ENCODE measurements at places on chromosomes 6 and 20.

GRCh38 chr6:39765508-39766065 is 26.6 kb upstream of the DAAM2 start:
- DNase-seq: no peak

DNA sequence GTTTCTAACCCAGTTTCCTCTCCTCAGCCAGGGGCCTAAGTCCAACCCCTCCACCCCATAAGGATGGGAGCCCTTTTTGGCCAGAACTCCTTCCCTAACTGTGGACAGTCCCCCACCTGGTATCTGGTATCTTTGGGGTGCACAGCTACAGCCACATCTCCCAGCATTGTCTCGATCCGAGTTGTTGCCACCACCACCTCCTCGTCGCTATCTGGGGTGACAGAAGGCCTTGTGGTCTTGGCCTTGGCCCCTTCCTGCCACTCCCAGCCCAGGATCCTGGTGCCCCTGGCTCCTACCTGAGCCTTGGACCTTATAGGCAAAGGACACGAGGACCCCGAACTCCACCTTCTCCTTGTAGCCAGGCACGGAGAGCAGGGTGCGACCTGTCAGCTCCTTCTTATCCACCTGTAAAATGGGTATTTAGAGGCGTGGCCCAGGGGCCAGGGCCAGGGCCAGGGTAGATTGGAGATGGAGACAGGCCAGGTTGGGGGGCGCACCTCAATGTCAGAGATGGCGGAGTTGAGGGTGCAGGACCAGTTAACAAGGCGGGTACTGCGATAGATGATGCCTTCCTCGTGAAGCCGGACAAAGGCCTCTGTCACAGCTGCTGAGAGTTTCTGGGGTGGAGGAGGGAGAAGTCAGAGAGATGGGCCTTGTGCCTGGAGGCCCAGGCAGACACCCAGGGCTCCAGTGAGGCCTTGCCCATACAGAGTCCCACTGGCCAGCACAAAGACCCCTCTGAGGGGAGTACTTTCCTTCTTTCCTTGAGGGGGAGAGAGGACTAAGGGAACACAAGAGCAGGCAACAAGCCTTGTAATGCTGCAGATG is 7.2 kb upstream of the VWA7 start:
- no peak for DNase-seq

GRCh38 chr6:106253172-106253571 is 72.4 kb downstream of the ATG5 start:
- DNase-seq: peak; percentile 87

DNA sequence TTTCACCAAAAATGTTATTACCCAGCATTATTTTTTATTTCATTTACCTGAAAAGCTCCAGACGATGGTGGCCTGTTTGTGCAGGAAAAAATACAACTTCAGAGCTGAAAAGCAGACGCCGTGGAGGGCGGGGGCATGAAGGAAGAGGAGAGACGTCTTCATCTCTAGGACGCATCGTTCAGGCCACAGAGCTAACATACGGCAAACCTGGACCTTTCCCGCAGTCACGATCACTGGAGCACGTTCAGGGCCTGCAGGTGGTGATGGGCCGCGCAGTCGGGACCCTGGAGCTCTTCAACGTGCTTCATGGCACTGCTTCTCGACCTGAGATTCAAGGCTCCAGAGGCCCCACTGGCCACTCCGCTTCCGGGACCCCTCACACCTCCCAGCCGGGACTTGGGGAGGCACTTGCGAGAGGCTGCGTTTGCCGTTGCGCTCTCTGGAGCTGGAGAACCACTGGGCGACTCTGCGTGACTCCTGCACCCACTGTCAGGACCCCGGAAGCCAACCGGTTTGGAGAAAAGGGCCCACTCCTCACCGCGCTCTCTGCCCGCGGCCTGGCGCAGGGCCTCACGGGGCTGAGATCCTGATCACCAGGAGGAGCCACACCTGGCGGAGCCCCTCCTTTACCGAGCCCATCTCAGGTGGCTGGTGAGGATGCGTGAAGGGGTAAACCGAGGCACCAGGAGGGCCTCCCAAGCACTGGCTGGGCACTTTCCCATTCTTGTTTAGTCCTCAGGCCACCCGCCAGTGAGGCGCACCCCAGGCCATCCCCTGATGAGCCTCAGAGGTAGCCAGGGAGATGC is 164.4 kb upstream of the AFDN start:
- DNase-seq: no peak

- no peak for DNase-seq
Measured at GRCh38 chr6:169955731-169956437, 204.5 kb downstream of the ERMARD start.

- DNase-seq: no peak
Measured at GRCh38 chr6:43737272-43738081, 32.5 kb upstream of the VEGFA start.

DNA sequence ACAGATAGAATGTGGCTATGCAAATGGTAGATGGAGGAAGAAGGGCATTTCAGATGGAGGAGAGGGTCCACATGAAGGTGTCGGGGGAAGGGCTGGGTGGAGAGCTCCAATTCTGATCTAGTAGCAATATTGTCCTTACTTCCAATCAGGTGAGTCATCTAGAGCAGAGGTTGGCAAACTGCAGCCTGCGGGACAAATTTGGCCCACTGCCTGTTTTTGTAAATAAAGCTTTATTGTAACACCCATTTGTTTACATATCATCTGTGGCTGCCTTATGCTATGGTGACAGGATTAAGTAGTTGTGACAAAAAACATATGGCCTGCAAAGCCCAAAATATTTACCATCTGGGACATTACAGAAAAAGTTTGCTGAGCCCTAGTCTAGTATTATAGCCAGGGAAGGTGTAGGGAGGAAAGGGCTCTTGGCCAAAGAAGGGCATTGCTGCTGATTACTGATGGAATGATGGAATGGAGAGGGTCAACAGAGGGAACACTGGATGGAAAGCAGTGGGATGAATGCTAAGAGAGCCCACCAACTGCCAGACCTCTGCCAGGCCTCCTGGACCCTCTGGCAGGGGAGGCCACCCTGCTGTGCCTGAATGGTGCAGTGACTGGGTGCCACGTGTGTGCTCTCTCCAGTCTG is 79.8 kb downstream of the SLC22A23 start:
- no peak for DNase-seq

- no peak for DNase-seq
Measured at GRCh38 chr6:145784683-145785082, 29.9 kb downstream of the FBXO30 start.

- DNase-seq: no peak
Measured at GRCh38 chr6:11374036-11375010, 141.9 kb upstream of the NEDD9 start.

DNA sequence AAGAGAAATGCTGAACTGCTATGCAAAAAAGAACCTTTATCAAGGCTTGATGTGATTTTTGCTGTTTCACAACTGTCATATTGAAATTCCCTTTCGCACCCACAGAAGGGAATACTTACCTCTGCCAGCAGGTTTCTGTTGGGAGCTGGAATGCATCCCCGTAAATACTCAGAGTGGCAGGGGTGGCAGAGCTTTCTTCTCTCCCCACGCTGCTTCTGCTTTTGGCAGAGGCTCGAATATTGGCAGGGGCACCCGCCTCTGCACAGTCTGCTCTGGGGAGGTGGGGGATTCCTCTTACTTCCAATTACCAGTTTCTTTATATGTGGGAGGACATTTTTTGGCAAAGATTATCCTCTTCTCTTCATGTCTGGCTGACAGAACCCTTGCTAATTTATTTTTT is 28.4 kb downstream of the TMEM200A start:
- DNase-seq: no peak

GRCh38 chr20:32359633-32360332 is 1.7 kb downstream of the ASXL1 start:
- DNase-seq: peak; percentile 34

DNA sequence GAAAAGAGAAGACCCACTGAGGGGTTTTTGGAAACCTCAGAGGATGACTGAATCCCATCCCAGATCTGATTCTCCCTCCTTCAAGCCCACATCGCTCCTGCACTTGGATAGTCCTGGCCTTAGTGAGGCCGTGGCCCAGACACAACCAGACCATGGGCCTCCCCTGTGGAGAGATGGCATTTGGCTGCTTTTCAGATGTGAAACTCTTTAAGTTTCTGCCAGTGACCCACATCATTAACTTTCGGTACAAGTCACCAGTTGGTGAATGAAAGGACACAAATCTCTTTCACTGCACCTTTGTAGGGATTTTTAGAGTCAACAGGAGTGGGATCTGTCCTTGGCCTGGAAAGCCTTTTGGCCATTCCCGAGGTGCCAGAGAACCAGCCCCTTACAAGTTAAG is 116.6 kb downstream of the SASH1 start:
- DNase-seq: no peak

DNA sequence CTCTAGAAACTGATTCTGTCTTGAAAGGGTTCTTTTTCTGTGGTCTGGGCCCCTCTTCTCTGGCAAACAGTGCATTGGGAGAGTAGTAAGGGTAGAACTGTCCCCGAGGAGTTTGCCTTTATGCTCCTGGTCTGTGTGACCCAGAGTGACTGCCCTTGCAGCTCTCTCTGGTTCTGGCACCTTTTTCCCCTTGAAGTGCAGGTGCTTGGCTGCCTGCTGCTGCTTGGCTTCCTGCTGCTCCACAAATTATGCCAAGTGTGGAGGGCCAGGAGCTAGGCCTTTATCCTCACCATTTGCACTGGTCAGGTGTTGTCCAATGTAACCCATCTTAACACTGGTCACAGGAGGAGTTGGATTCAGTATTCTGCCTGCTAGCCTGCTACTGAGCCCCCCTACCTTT is 11.2 kb downstream of the KIZ start:
- no peak for DNase-seq

- no peak for DNase-seq
Measured at GRCh38 chr6:147417954-147418353, 90.5 kb upstream of the SAMD5 start.

GRCh38 chr6:103505155-103505518 is 1354.6 kb downstream of the HACE1 start:
- no peak for DNase-seq

GRCh38 chr6:70502484-70502883 is 64.2 kb upstream of the SDHAF4 start:
- no peak for DNase-seq

- DNase-seq: no peak
Measured at GRCh38 chr6:3094815-3095214, 23.7 kb upstream of the BPHL start.

DNA sequence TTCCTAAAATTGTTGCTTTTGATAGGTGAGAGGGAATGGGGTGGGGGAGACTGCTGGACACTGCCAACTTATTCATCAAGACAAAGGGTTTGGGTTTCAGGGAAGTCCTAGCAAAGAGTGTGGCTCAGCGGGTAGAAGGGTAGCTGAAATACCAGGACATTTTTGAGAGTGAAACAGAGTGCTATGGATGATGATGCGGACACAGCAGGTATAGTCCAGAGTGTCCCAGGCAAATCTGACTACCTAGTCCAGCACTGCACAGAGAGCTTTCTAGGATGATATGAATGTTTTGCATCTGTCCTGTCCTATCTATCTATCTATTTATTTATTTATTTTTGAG is 154.3 kb downstream of the BCAS1 start:
- DNase-seq: no peak

DNA sequence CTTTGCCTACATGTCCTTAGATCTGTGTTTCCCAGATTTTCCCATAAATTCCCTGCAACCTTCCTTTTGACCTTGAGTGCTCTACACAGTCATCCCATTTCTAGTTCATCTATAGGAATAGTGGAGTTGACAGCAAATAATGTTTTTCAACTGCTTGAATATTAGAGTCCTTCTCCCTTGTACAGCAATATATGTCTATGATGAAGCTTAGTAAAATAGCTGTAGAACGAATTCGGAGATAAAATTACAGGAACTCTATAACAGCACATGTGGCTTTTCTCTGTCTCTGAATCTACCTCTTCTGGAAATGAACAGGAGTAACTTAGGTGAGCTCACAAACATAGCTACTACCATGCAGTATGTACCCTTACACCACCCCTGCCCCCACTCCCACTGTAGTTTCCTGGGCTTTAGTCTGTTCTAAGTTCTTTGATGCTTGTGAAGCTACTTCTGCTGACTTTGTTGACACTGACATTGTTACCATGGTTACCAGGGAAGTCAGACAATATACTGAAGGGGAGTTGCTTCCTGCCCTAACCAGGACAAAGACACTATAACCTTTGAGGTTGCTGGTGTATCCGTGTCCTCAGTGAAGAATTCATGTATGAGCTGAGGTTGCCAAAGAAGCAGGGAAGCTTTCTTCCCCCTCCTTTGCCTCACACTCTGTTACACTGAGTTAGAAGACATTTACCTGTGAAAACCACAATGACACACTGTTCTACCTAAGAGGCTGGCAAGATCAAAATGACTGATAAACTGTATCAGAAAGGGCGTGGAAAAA is 35.8 kb upstream of the SHLD1 start:
- DNase-seq: no peak

DNA sequence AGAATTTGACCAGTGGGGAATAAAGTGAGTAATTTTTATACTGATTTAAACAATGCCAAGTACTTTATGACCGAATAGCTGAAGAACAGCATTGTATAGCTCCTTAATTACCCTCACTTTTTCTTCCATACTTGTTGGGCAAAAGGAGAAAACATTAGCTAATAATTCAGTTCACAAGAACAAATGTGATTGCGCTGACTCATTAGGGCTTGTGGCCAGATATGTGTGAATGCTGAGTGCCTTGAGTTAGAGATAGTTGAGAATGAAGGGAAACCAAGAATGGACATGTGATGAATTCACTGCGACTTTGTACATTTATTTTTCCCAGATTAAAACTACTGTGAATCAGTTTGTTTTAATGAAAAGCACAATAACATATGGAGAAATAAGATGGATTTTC is 669.4 kb downstream of the TFAP2A start:
- DNase-seq: no peak

GRCh38 chr20:48803176-48804053 is 24.4 kb downstream of the PREX1 start:
- no peak for DNase-seq

DNA sequence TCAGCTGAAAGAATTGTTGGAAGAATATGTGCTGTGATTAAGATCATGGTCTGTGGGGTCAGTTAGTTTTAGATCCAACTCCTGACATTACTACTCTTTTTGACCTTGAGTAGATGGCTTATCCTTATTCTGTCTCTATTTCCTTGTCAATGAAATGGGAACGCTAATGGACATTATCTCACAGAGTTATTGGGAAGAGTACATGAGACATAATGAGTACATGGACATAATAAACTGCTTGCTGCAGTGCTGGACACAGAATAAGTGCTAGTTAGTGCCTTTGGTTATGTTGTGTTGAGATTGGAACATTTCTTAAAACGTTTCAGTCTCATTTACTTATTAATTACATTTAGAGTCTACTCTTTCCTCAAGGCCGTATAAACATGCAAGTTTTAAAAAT is 42.6 kb downstream of the MAPK14 start:
- no peak for DNase-seq

GRCh38 chr6:39018103-39018502 is 30.5 kb upstream of the GLP1R start:
- DNase-seq: no peak
